8988T (cell line): ENCODE measurements at places on chromosomes 2 and 18.

GRCh38 chr2:28375236-28375635, 17.4 kb upstream of the FOSL2 start:
- DNase-seq: no peak

- no peak for DNase-seq
Observed at GRCh38 chr2:72236445-72237067, 88.9 kb upstream of the CYP26B1 start.

- no peak for DNase-seq
Observed at GRCh38 chr2:144456680-144457079, 63.2 kb downstream of the ZEB2 start.

DNA sequence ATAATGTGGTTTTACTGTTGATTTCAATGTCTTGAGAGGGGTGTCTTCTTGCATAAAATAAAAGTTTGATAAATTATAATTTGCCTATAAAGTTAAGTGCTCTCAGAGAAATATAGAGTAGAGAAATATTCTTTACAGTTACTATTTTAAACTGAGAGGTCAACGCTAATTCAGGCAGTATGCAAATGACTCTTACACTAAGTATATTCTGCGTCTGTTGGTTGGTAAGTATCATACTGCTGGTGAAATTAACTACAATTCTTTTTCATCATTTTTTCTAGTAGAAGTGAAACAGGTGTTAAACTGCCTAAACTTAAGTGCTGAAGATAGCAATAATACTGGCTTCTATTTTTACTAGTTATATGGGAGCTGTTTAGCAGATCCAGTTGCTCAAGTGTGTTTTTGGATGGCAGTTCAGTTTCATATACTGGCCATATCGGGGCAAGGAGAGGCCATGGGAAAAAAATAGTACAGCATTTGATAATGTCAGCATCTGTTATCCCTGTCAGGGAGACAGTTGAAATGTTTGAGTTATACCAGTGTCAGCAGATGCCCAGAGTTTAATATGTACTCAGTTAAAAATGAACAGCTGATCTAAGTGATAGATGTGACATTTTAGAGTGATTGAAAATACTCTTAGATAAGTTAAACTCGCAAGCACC, 86.2 kb downstream of the MIB1 start:
- DNase-seq: no peak

- no peak for DNase-seq
Observed at GRCh38 chr2:65064728-65065552, 8.7 kb downstream of the CEP68 start.

DNA sequence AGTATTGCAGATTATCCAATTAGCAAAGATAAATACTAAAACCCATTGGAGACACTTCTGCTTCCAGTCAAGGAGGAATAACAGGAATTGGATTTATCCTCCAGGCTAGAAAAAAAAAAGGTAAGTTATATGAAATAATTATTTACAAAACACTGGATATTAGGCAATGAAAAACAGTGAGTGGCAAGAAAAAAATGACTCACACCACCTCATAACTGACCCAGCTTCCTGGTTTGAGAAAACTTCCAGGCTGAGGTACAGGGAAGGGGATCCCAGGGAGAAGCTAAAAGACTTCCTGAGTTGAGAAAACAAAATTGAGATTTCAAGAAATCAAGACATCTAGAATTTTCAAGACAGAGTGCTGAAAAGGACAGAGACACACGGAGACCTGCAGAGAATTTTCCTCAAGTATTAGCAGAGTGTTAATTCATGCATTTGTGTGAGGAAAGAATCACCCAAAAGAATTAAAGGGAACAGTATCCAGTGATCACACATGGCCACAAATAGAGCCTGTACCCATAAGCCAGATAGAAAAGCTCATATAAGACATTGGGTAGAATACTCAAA, 17.4 kb downstream of the SRD5A2 start:
- no peak for DNase-seq

- no peak for DNase-seq
Observed at GRCh38 chr18:38616306-38616705, 1050.7 kb upstream of the CELF4 start.

- no peak for DNase-seq
Observed at GRCh38 chr2:109376115-109376514, 237.7 kb downstream of the SEPTIN10 start.

GRCh38 chr2:176096986-176097819, 2.4 kb upstream of the HOXD12 start:
- DNase-seq: peak; percentile 96

DNA sequence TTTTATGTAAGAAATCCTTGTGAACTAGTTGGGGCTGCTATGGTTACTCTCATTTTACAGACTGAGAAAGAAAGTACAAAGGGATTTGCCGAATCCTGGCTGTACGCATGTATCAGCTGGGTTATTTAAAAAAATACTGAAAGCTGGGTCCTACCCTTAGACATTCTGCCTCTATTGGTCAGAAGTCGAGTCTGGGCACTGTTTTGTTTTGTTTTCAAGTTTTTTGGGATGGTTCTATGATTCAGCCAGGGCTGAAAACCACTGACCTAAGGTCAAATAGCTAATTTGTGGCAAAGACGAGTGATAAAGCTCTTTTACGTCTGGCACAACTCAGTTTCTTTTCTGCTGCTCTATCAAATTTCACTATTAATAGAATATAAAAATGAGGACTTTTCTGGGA, 5.9 kb upstream of the SLC8A1 start:
- DNase-seq: no peak

DNA sequence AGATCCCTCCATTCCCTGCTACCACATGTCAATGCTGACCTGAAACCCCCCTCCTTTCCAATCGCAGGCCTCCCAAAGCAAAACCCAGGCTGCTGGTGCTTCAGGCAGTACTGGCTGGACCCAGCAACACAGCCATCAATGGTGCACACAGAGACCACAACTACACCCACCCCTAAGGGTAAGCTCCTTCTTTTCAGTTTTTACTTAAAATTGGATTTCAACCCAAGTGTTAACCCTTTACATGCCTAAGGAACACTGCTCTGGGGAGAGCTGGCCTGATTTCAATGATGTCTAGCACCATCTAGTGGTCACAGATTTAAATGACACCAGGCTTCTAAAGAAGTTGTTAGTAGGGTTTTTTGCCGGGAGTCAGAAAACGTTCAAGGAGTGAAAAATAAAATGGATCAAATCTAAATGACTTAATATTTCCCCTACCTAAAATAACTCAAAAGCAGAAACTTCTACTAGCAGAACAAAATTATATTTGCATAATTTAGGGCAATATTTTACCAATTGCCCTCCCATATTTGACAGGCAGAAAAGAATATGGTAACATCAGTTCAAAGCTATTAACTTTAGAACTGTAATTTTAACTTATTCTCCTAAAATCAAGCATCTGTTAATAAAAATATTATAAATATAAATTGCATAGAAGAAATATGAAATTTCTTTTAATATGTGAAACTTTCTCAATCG, 24.6 kb downstream of the FECH start:
- no peak for DNase-seq

- no peak for DNase-seq
Observed at GRCh38 chr18:37564711-37565100, 892 bp downstream of the CELF4 start.

- DNase-seq: no peak
Observed at GRCh38 chr2:15195813-15196212, 365.3 kb downstream of the NBAS start.

DNA sequence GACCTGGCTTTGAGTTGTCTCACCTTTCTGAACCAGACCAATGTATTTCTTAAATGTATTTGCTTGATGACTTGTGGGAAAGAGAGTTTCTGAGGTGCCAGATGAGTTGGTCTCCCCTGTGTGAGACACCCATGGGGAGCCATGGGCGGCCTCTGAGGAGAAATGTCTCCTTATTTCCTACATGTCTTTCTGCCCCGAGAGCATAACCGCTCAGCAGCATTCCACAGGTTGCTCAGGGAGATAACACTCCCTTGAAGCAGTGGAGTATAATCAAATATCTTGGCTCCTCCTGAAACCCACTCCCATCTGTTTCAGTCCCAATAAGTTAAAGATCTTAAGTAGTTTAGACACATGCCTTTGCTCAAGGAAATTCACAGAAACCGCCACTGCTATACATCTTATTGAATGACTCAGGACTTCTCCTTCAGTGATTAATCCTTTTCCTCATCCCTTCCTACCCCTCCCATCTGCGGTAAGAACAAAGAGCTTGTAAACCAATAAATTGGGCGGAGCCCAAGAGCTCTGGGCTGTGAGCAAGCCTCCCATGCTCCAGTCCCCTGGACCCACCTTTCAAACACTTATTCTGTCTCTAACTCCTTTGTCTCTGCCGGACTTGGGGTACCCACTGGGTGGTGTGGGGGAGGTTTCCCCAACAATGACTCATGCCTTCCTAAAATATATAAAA, 285.5 kb upstream of the LRRTM4 start:
- no peak for DNase-seq
